Urinary bladder (tissue), 4 donors: ENCODE measurements at places on chromosomes 6 and 20.
A peak's percentile ranks its signal among the peaks of the same experiment; 100 is the strongest.

DNA sequence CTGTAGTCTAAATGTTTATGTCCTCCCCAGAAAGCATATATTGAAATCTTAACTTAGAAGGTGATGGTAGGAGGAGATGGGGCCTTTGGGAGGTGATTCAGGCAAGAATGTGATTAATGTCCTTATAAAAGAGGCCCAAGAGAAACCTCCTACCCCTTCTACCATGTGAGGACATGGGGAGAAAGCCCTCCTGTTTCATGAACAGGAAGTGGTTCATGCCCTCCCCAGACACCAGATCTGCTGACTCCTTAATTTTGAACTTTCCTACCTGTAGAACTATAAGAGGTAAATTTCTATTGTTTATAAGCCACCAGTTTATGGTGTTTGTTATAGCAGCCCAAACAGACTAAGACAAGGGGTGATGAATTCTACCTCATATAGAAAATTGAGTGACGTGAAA, 8.7 kb upstream of the ECT2L start:
- DNase-seq = no peak

DNA sequence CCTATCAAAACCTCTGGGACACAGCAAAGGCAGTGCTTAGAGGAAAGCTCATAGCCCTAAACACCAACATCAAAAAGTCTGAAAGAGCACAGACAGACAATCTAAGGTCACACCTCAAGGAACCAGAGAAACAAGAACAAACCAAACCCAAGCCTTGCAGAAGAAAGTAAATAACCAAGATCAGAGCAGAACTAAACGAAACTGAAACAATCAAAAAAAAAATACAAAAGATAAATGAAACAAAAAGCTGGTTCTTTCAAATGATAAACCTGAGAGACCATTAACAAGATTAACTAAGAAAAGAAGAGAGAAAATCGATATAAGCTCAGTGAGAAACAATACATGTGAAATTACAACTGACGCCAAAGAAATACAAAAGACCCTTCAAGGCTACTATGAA, 34.8 kb upstream of the RUNX2 start:
- DNase-seq = no peak

GRCh38 chr6:81756690-81757089, 4.2 kb upstream of the TENT5A start:
- DNase-seq = no peak

DNA sequence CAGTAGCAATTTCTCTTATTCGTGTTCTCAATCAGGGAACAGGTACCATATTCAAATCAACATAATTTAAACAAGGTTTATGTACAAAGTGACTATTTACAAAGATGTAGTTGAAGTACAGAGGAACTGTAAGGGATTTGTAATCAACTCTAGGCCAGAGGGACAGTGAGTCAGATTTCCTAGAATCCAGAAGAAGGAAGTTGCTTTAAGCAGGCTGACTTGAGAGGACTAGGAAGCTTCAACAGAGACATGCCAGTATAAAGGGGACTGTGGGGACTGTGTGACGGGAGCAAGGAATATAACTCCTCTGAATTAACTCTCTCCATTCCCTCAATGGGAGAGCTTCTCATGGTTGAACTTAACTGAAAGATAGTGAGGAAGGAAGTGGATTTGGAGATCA, 427.4 kb upstream of the JAG1 start:
- DNase-seq = no peak

DNA sequence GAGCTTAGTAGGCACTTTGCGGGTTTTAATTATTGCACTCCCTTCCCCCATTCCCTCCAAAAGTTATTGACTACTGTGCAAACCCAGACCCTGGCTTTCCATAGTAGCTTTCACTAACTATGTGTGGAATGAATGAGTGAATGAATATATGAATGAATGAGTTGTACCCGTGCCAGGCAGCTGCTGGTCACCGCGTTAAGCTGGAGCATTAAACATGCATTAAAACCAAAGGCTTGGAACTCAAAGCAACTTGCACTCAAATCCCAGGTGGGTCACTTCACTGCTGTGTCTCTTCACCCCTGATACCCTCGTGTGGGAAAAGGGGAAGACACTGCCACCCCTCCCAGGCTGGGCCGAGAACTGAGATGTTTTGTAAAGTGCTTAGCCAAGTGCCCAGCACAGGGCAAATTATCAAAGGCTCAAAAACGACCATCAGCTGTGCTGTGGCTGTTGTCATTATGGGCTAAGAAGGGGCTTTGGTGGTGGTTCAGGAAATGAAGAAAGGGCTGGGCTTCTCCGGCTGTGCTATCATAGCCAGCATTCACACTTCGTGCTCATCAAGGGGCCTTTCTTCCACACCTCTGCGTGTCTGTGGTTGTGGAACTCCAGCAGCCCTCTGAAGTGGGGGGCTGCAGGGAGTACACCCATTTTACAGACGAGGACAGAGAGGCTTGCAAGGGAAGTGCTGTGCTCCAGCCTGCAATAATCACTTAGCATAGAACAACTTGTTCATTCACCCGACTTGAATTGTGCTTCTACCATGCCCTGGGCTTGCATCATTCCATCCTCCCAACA, 60.2 kb upstream of the STX16 start:
- no peak for DNase-seq

GRCh38 chr20:19660808-19661378, 97.2 kb upstream of the RIN2 start:
- DNase-seq = no peak

GRCh38 chr6:157980288-157981131, 1.2 kb upstream of the SYNJ2 start:
- no peak for DNase-seq

- no peak for DNase-seq
These were observed 7.8 kb downstream of the STX7 start for GRCh38 chr6:132505158-132505557.

GRCh38 chr6:138666636-138667035, 106.9 kb upstream of the CCDC28A start:
- DNase-seq = no peak

- DNase-seq = peak; percentile 43
These were observed at the start of gene SNAI1 for GRCh38 chr20:49982346-49983122. Gene SNAI1, plus strand, starts transcription at chr20:49982980. Its CDS starts 80 bp downstream, at chr20:49983060.

- no peak for DNase-seq
These were observed 15.3 kb downstream of the FOXF2 start for GRCh38 chr6:1404713-1405098.

DNA sequence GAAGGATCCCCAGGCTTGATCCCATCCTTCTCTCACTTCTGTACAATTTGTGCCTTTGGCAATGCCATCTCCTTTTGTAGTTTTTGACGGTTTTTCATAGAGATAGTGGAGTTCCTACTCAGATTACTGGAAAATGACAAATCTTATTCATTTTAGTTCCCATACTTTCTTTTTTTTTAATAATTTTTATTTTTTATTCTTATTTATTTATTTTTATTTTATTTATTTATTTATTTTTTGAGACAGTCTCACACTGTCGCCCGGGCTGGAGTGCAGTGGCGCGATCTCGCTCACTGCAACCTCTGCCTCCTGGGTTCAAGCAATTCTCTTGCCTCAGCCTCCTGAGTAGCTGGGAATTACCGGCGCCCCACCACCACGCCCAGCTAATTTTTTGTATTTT, 4.3 kb upstream of the GABBR1 start:
- DNase-seq = no peak

GRCh38 chr6:15527838-15528617, 134.8 kb downstream of the DTNBP1 start:
- no peak for DNase-seq

DNA sequence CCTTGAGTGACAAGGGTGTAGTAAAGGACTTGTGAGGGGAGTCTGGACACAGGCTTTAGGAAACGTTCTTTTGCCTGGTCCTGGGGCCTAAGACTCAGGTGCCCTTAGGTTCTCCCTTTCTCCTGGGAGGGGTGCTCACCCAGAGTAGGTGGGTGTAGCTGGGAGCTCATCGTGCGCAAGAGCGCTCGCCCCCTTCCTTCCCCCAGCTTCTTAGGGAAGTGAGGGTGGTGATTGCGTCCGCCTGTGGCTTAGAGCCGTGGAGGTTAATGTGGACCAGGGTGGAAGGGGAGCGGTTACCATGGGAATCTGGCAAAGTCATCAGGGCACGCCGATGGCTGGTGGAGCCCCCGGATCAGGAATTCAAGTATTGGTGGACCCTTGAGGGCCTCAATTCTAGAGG, 3.3 kb upstream of the AARS2 start:
- no peak for DNase-seq

GRCh38 chr20:60446267-60447111, 488.3 kb downstream of the CDH26 start:
- DNase-seq = no peak

DNA sequence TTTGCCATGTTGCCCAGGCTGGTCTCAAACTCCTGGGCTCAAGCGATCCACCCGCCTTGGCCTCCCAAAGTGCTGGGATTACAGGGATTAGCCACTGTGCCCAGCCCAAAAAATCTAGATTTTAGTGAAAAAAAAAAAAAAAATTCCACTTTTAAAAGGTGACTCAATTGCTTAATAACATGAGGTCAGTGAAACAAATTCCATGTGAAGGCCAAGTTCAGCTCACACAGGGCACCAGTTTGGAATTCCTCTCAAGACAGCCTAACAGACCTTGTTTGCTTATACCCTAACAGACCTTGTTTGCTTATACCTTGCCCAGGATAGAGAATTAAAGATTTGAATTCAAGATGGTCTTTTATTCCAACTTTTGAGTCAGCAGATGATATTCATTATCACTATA, 5.1 kb downstream of the RRBP1 start:
- DNase-seq = no peak

- DNase-seq = no peak
These were observed 46.1 kb upstream of the PSMF1 start for GRCh38 chr20:1072258-1072657.

- DNase-seq = no peak
These were observed 310.2 kb upstream of the SGK1 start for GRCh38 chr6:134628154-134628553.

GRCh38 chr6:158011478-158011920, 29.8 kb downstream of the SYNJ2 start:
- no peak for DNase-seq

DNA sequence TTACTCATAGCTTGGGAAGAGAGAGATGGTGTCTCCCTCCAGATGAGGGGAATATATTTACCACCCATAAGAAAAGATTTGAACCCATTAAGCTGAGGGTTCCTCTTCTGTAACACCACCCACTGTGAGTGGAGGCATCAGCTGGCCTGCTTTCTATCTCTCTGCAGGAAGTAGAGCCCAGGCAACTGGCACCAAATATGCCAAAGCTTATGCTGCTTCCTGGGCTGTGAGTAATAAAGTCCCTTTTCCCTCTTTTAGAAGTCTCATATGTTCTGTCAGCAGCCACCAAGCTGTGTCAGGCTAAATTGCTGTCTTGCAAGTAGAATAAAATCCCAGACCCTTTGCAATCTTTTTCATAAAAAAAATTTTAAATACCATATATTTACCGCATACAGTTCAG, 241.4 kb downstream of the LAMA2 start:
- DNase-seq = no peak

DNA sequence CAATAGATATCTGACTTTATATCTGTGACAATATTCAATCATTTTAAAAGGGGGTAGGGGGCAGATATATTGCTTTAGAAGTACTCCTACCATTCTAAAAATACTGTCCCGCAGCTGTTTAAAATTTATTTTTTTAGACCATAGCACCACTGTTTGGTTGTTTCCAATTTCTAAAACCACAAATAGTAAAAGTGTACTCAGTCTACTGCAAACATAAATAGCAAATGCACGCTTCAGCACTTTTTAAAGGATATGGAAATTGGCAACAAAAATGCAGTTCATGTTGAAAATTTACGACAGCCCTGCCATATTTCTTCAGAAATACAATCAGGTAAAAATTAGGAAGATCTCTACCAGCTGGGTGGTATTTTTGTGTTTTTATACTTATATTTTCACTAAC, 132.0 kb upstream of the RUNX2 start:
- DNase-seq = no peak

DNA sequence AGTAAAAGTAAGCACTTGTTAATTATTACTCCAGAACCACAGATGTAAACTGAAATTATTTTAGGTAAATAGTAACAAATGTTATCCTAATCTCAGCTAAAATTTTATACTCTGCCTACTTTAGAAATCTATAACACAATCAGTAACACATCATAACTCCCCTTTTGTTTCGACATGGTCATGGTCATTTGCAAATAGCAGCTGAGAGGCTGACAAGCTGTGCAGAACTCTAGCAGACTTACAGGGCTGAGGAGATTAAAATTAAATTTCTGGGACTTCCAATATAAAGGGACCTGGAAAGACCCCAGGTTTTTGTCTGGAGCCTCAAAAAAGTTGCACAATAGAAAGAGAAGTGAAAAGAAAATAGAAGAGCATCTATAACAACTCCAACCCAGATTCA, 88.8 kb downstream of the PRL start:
- no peak for DNase-seq

- no peak for DNase-seq
These were observed 48.2 kb upstream of the ASIP start for GRCh38 chr20:34193051-34193450.

GRCh38 chr20:38892091-38892981, 33.9 kb upstream of the FAM83D start:
- DNase-seq = no peak

DNA sequence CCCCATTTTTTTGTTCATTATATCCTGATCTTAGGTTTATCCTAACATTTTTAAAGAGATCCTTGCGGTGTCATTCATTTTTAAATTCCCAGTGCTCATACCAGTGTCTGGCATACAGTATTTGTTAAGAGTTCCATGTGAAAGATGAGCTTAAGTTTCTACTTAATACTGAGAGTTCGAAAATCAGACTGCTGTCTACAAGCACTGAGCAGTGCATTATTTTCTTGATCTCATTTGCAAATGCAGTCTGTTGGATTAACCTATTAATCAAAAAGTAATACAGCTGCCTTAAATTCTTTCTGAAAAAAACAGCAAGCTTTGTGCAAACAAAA, 663 bp downstream of the COQ3 start:
- DNase-seq = no peak

DNA sequence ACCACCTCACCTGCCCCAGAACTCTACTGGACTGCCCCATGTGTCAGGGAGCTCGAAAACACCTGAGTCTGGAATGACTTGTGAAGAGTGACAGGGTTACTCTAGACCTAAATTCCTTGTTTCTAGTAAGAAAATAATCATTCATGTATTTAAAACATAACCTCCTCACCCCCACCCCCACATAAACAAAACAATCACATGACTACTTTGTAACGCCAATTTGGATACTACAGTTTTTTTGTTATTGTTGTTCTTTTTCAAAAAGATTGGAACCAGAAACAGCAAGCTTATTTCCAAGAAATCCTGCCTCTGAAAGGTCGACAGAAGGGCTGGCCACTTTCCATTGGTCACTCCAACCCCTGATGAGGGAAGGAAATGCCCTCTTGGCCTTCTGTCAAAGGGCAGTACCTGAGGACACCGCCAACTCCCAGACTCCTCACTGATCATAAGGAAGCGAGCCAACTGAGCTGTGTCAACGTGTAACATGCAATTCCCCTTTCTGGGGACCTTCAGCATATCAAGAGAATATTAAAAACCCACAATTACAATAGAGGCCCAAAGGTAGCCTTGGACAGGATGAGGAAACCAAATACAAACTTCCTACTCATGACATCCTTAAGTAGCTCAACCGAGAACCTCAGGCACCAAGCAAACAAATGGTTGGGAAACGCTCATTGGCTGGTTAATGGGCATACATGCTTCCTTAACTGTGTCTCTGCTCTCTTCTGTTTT, 2.6 kb downstream of the MCUR1 start:
- DNase-seq = no peak
